Upper lobe of left lung (tissue), 6 donors: ENCODE measurements at places on chromosomes 13 and 19.

DNA sequence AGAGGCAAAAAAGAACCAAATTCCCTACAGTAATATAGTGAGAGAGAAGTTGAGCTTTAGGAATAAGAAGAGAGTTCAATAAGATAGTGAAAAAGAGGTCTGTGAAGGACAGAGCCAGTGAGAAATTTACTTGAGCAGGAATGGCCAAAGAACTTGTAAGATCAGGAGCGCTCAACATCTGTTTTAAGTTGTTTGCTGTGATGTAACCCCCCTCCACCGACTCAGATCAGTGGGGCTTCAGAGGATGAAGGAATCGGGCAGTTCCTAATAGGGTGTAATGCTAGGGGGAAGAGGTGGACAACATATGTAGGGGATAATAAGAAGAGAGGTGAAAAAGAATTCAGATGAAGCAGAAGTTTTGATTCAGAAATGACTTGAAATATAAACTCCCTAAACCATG is 85.3 kb upstream of the FNDC3A start:
- DNase-seq: no peak

DNA sequence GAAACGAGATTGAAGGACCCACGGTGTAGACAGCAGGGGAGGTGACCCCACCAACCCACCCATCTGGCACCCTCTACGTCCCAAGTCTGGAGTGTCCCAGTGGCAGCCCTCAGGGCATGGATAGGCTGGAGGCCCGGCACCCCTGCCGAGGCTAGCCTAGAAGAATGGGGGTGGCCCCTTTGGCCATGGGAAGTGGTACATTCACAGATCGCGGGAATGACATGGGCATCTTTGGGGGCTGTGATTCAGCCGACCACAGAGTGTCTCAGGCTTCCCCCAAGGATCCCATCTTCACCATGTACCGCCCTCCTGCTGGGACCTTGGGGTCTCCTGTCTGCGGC is 11.3 kb upstream of the MKNK2 start:
- DNase-seq: no peak

DNA sequence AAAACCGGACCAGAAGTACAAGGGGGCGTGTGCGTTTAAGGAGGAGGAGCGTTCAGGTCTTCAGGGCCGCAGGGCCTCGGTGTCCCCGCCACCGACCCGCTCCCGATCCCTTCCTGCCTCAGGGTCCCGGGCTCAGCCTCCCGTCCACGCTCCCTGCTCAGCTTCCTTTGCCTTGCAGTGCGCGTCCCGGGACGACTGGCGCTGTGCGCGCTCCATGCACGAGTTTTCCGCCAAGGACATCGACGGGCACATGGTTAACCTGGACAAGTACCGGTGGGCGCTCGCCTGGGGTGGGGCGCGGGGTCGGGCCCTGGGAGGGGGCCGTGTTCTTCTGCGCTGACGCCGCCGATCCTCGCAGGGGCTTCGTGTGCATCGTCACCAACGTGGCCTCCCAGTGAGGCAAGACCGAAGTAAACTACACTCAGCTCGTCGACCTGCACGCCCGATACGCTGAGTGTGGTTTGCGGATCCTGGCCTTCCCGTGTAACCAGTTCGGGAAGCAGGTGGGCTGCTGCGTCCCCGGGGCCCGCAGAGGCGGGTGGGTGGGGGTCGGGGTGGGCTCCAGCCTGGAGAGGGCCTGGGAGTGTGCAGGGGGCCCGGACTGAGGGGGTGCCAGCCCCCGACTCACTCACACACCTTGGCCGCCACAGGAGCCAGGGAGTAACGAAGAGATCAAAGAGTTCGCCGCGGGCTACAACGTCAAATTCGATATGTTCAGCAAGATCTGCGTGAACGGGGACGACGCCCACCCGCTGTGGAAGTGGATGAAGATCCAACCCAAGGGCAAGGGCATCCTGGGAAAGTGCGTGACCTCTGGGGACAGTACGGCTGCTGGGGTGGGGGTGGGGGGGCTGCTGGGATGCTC is 1.4 kb downstream of the GPX4 start:
- DNase-seq: no peak

DNA sequence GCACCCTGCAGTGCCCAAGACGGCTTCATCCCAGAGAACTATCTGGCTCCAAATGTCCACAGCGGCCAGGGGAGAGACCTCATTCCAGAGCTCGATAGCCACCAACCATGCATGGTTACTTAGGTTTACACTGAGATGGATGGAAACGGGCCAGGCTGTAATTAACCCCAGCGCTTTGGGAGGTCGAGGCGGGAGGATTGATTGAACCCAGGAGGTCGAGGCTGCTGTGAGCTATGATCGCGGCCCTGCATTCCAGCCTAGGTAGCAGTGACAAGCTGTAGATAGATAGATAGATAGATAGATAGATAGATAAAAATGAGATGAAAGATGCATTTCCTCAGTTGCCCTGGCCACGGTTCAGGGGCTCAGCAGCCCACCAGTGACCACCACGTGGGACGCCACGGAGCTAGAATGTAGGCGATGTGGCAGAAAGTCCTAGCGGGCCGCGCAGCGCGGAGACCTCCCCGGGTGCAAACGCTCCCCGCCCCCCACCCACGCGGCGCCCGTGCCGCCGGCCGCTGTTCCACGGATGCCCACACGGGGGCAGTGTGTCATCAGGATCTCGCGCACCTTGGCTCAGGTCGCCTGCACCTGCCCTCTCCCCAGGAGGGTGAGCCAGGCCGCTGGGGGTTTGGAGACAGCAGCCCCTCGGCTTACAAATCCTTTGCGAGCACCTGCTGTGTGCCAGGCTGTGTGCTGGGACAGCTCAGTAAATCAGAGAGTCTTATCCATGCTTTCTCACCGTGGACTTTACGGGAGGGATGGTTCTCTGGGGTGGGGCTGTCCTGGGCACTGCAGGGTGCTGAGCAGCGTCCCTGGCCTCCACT is 13.5 kb upstream of the TLE5 start:
- peak; percentile 94 for DNase-seq

- peak; percentile 99 for DNase-seq
Observed at GRCh38 chr19:53333463-53334449, at the start of gene ZNF845. Gene ZNF845 (plus strand): TSS chr19:53333749. CDS start chr19:53341308, 7,559 bp downstream.

GRCh38 chr13:33244210-33244906 is 41.2 kb downstream of the STARD13 start:
- DNase-seq: no peak

DNA sequence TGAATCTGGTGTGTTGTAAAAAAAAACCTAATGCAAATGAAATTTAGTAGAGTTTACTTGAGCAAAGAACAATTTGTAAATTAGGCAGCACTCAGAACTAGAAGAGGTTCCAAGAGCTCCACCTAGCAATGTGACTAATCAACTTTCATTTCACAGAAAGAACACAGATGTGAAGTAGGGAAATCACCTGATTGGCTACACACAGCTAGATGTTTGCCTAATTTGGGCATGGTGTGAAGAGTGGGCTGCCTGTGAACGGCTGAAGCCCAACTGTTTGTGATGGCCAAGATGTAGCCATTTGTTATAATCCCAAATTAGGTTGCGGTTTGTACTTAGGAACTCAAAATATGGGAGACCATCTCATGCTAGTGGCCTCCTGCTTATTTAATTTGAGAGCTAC is 724.4 kb upstream of the SLITRK5 start:
- no peak for DNase-seq

GRCh38 chr13:97069050-97069815 is 75.0 kb upstream of the OXGR1 start:
- no peak for DNase-seq

GRCh38 chr13:27371932-27372331 is 52.5 kb upstream of the GTF3A start:
- DNase-seq: no peak

- no peak for DNase-seq
Observed at GRCh38 chr19:39828015-39828653, 5.8 kb downstream of the DYRK1B start.

DNA sequence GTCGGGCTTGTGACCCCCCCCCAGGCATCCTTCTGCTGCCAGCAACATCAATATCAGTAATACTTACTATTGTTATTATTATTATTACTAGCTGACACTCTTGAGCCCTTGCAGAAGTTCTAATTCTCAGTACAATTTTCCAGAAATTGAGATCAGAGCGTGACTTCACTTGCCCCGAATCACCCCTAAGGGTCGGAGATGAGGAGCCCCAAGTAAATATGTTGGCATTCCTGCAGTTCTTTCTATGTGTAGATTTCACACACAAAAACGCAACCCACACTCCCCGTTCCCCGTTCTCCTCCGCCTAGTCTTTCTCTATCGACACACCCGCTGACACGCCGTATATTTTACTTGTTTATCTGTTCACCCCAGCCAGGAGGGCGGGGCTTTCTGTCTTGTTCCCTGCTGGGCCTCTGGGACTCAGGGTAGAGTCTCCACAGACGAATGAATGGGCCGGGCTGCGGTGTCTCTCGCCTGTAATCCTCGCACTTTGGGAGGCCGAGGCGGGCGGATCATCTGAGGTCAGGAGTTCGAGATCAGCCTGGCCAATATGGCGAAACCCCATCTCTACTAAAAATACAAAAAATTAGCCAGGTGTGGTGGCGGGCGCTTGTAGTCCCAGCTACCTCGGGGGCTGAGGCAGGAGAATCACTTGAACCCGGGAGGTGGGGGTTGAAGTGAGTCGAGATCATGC is 14.7 kb downstream of the TLE5 start:
- peak; percentile 86 for DNase-seq

GRCh38 chr19:17830567-17831418 is 9.5 kb upstream of the INSL3 start:
- peak; percentile 83 for DNase-seq

DNA sequence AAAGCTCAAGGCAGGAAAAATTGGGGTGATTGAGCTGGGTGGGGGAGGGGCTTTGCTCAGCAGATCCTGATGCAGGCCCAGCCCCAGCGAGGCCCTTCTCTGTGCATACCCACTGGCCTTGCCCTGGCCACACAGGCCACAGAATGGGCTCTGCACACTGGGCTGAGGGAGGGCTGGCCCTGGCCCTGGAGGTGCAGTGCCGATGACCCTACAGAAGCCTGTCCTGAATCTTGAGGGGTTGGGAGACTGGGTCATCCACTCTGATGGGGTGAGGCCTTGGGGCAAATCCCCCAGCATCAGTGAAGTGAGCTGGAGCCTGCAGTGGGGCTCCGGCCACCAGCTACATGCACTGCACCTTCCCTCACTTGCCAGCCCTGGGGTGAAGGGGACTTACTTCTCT is 153.1 kb downstream of the URI1 start:
- DNase-seq: peak; percentile 37

GRCh38 chr13:71304861-71305260 is 562.1 kb downstream of the DACH1 start:
- no peak for DNase-seq

DNA sequence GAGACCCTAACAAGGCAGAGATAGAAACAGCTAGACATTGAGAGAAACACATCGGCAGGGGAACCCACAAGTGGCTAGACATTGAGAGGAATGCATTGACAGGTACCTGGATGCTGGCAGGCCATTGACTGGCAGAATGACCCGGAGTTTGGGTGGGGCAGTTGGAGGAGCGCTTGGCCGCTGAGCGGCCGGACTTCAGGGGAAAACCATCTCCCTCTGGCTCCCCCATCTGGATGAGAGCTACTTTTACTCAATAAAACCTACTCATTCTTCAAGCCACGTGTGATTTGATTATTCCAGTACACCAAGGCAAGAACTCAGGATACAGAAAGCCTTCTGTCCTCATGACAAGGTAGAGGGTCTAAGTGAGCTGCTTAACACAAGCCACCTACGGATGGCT is 473.4 kb downstream of the SLITRK5 start:
- DNase-seq: no peak

DNA sequence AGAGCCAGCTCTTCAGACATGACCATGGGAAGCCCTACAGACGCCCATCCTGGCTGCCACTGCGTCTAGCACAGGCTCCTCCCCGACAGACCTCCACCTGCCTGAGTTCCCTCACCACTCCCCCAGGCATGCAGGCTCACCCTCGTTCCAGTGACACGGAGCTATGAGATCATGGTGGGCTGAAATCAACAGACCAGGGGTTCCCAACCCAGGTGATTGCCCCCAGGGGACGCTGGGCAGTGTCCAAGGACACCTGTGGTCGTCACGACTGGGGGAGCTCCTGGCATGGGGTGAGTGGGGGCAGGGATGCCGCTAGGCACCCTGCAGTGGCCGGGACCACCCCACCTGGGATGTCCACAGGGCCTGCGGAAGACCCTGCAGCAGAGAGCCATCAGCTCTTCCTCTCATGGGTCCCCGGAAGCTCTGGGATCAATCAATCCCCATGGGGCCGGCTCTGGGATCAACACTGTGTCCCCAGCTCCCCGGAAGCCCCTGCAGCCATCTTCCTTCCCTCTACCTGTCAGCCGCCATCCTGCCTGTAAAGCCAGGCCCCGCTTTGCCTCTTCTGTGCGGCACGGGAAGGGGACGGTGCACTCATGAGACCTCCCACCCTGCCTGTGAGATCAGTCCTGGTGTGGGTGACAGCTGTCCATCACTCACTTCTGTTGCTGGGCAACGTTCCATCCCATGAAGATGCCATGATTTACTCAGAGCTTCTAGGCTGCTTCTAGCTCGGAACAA is 12.8 kb upstream of the MADCAM1 start:
- DNase-seq: no peak

DNA sequence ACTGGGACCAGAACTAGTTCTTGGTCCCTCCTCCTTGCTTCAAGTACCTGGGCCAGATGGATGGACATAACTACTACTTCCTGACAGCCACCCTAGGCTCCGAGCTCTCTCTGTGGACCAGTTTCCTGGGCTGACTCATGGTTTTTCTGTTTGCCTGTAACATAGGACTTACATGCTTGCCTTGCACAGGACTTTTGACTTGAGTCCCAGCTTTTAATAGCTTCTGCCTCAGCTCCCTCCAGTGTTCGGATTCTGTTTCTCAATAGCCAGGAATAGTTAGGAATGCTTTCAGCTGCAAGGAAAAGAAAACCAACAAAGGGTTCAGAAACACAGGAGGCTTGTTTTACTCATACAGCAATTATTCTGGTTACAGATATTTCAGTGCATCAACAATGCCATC is 405.9 kb downstream of the ZNF536 start:
- no peak for DNase-seq

DNA sequence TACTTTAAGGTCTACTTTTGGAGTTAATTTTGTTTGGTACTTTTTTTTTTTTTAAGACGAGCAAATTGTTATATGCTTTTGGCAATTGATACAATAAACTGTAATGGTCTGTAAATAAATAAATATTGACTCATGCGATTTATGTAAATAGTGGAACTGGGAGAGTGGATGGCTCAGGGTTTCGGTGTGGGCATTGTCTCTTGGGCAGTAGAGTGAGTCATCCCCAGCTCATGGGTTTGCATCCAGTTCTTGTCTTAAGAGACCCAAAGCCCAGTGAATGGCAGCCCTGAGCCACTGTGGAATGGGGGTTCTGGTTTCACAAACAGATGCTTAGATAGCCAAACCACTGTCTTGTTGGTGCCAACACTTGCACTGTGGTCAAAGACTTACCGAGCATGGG is 33.0 kb downstream of the FGF9 start:
- no peak for DNase-seq

DNA sequence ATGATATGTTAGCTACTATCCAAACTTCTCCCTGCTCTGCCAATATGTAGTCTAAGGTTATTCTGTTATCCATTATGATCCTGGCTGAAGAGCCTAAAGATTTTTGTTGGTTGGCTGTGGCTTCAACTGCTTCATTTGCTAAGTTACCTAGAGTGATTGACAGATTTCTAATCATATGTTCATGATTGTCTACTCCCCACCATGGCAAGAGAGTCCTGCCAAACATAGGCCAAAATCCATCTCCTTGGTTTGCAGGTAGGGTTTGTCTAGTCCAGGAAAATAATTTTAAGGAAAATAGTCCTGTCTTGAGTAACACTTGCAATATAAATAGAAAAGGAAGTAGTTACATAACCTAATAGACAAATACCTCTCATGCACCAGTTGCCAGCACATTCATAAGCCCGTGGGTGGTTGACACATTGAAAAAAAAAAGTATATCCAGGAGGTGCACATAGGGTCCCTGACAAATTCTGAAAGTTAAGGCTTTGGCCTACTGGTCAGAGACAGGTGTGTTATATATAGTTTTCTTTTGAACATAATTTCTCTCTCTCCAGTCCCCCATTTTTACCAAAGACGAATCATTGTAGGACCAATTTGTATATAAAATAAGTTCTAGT is 5.4 kb upstream of the CBY2 start:
- no peak for DNase-seq
